ENCODE measurements at places on chromosomes 16 and 17.

- no peak for DNase-seq
Measured at GRCh38 chr16:82481455-82481854, 145.3 kb upstream of the CDH13 start.

DNA sequence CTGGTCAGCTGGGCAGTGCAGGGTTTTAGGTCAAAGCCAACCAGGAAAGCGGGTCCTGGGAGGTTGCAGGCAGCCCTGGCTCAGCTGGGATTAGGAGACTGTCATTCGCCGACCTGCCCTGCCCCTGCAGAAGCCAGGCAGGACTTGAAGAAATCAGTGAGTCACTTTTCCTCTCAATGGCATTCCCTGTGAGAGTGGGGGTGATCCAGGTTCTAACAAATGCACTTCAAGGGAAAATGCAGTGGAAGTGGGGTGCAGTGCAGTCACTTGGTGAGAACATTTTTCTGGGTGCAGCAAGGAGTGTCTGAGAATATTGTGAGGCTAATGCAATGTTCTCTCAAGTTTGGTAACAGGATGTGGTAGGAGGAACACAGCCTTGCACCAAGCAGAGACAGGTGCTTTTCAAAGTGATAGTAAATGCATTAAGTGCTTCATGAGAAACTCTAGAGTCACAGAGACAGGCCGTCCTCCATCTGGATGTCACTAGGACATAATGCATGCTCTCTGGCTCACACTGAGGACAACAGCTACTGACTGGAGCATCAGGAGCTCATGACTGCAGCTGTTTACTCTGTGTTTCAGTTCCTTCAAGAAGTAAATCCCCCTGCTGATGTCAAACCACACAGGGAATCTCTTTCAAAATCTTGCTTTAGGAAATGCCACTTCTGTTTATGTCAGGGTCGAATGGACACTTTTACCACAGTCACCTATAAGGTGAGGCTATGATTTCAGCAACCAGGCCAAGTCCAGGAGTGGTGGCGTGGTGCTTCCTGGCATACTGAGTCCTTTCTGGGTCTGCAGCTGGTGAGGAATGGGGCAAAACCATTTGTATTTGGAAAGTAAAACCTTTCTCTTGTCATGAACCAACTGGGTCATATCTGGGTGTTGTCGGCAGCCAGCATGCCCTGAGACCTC, 16.7 kb downstream of the CDK5R1 start:
- no peak for DNase-seq

- no peak for DNase-seq
Measured at GRCh38 chr17:19513897-19514488, 19.7 kb upstream of the SLC47A1 start.

DNA sequence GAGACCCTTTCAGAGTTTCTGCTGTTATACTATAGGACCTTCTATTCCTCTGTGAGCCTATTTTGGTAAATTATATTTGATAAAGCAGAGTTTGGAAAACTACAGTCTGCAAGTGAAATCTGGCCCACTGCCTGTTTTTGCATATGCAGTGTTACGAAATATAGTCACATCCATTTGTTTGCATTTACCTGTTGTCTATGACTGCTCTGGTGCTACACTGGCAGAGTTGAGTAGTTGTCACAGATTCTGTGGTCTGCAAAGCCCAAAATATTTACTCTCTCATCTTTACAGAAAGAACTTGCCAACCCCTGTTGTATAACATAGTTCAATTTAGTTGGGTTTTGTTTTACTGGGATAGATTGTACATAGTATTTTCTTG, 42.3 kb downstream of the TNRC6A start:
- no peak for DNase-seq

DNA sequence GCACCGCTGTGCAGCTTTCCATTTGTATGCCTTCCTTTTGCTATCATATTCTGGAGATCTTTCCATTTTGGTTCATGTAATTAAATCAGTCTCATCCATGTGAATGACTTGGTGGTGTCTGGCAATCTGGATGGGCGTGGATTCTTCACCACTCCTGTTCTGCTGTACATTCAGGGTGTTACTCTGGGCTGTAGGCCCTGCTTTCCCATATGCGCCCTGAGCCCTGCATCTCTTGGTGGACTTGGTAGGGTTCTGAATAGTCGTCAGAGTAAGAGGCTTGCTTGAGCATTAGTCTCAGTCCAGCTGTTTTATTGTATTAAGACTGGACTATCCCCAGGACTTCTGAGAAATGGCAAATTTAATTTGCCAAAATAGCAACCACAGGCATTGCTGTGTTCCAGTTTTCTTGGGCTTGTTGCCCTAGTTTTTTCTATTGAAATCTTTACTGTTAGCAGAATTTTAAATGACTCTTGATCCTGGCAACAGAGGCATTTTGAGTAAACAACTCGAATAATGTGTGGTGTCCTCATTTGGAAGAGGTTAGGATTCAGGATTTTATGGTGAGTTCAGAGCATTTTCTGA, 14.9 kb downstream of the BANP start:
- no peak for DNase-seq

All from NCI-H2107 (cell line).